ENCODE measurements at places on chromosomes 6 and 20.

- DNase-seq = no peak
These were observed 51.2 kb upstream of the TPD52L1 start for GRCh38 chr6:125102411-125102810.

GRCh38 chr6:63814459-63814858, 178.9 kb downstream of the PHF3 start:
- no peak for DNase-seq

GRCh38 chr20:56765172-56766073, 136.3 kb downstream of the TFAP2C start:
- DNase-seq = no peak

DNA sequence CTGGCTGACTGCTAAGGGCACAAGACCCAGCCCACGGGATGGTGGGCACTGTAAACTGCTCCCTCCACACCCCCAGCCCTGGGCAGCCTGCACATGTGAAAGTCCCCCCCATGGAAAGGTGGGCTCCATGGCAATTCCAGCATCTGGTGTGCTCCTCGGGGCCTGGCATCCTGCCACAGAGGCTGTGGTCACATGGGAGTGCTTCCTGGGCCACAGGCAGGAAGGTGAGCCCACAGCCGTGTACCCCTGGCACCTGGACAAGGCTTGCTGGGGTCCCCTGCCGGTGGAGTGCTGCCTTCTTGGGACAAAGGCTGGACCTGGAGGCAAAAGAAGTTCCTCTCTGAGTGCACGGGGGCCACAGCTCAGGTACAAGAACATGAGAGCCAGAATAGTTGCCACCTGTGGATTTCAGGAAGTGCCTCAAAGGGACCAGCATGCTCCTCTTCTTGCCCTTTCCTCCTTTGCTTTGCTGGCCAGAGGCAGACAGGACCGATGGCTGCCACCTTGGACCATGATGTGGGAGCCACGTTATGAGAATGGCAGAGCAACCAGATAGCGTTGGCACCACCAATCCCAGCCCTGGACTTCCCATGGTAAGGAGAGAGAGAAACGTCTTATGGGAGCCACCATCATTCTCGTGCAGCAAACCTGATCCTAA, 120.2 kb upstream of the MLN start:
- DNase-seq = no peak

- DNase-seq = no peak
These were observed 17.6 kb upstream of the CDKN1A start for GRCh38 chr6:36660771-36661471.

GRCh38 chr20:33793011-33793931, 17.9 kb upstream of the CHMP4B start:
- no peak for DNase-seq

GRCh38 chr6:36327919-36328236, 8.8 kb downstream of the BNIP5 start:
- no peak for DNase-seq

DNA sequence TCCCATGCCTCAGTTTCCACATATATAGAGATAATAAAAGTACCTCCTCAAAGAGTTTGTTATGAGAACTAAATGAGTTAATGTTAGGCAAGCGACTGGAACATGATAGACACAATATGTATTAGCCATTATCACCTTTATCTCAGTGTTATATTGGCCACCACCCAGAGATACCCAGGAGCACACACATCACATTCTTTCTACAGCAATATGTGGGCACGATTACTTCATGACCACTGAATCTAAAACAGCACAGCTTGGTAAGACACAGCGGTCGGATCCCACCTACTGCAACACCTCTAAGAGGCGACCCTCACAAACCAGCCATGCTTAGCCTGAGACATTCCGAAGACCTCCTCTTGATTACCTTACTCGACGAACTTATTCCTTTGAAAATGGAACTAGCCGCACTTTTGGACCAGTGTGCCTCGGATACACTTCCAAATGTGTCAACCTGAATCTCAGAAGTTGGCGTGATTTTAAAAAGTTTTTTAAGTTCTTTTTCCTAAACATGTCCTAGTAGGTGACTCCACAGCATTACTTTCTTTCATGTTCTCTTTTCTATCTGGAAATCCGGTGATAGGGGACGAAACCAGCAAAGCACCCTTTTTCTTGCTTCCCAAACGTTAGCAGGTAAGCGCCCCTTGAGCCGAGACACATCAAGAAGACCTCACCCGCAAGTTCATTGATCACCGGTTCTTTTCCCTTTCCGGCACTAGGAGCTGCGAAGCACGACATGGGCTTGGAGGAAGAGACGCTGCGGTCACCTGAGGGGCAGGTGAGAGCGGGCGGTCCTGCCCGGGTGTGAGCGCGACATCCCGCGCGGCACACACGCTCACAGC, 923 bp downstream of the GMDS start:
- no peak for DNase-seq

GRCh38 chr6:53869964-53870363, 75.2 kb downstream of the LRRC1 start:
- DNase-seq = no peak

DNA sequence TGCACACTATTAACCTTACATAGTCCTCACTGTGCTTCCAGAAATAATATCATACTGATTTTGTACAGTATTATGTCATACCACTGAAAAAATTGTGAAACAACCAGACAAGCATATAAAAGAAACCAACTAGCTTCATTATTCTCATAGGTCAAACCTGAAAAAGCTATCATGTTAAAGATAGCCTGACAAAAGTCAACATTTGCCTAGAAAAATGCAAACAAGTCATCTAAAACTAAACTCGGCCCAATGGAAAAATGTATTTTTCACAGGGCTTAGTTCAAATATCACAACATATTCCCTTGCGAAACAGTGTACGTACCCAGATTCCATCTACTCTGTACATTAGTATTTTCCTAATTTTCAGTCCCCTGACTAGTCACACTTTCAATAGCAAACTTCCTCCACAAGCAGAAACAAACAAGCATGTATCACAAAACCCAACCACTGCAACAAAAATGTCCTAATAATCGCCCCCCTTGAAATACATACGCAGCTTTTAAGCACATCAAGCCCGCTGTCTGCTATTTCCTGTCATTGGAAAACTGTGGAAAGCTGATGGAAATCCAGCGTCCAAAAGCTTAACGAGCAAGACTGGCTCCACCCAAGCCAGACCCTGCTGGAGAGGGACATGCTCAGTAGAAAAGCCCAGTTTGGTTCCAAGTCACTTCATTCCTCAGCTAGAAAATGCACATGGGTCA, 93.1 kb downstream of the EPB41L2 start:
- peak; percentile 32 for DNase-seq

- no peak for DNase-seq
These were observed 2.2 kb upstream of the EPB41L2 start for GRCh38 chr6:131065112-131065823.

- no peak for DNase-seq
These were observed 118.9 kb downstream of the ARMC2 start for GRCh38 chr6:108966855-108967755.

- DNase-seq = no peak
These were observed 45.7 kb downstream of the TAF4 start for GRCh38 chr20:62019881-62020492.

GRCh38 chr20:49870261-49870660, 45.1 kb downstream of the SPATA2 start:
- no peak for DNase-seq

DNA sequence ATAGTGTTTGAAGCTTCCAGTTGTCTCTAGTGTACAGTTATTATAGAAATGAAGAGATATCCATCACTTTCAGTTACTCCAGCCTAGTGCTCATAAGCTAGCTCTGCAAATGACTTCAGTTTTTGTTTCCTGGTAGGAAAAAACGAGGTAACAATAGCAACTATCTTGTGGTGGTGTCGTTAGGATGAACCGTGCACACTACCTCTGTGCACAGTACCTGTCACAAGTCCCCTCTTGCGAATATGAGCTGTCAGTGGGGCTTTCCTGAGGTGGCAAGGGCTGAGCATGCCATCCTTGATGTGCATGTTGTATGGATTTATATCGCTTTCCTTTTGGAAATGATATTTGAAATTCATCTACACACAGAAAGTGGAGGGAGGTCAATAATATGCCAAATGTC, 151.8 kb downstream of the ARID1B start:
- no peak for DNase-seq

DNA sequence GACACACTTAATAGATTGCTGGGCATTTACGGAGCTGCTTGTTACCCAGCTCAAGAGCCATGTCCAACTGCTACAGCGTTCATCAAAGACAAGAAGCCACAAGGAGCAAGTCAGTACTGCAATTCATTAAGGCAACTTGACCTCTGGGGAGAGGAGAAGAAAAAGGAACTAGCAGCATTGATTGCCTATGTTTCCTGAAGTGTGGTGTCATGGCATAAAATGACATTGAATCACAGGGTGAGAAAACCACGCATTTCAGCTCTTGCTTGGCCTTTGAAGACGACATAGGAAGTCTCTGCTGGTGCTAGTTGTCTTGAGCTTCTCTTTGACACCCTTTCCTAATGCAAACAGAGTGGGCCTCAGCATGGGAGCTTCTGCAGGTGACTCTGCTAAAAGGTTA, 139.1 kb downstream of the CDH26 start:
- DNase-seq = no peak

DNA sequence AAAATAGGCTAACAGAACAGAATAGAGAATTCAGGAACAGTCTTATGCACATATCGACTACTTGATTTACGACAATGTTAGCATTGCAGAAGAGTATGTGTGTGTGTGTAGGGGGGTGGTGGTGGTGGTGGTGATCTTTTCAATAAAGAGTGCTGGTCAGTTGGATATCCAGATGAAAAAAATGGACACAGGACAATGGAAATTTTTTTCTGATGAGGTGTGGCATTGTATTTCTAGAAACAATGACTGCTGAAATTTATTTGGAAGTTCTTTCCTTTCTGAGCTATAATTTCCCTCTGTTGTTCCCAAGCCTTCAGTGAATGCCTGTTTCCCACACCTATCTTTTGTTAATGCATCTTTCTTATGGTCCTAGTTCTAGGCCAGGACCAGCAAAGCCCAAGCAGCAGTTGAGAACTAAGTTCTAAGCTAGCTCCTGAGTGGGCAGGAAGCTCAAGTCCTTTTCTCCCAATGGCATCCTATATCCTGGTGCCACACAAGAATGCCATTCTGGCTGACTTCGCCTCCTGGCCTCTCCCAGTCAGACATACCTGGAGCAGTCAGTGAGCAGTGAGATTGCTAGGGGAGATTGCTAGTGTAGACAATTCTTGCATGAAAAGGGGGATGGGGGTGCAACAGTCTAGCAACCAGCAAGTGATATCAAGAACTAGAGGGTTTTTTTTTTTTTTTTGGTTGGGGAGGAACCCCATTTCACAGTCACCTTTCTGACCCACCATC, 1.2 kb upstream of the TOX2 start:
- DNase-seq = no peak

DNA sequence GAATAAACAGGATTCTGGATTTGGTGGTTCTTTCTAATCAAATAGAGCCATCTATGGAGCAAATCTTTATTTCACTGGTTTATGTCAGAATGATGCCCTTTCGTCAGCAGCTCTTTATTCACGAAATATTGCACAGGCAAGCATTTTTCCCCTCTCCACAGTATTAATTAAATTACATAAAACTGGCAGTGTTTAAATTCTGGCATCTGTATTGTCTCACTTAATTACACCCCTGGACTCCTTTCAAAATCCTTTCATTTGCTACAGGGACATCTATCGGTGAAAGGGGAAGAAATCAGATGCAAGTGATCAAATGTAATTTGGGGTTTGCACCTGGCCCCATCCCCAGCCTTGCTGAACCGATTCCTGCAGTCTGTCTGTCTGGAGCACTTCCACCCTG, 801.9 kb downstream of the QKI start:
- DNase-seq = no peak

GRCh38 chr6:100613656-100614055, 148.9 kb upstream of the SIM1 start:
- no peak for DNase-seq

- DNase-seq = no peak
These were observed 948 bp upstream of the DNAJC5 start for GRCh38 chr20:63893999-63894357.

GRCh38 chr20:7728338-7728737, 211.9 kb downstream of the HAO1 start:
- no peak for DNase-seq

GRCh38 chr6:146026873-146027272, 2.0 kb upstream of the GRM1 start:
- DNase-seq = no peak

DNA sequence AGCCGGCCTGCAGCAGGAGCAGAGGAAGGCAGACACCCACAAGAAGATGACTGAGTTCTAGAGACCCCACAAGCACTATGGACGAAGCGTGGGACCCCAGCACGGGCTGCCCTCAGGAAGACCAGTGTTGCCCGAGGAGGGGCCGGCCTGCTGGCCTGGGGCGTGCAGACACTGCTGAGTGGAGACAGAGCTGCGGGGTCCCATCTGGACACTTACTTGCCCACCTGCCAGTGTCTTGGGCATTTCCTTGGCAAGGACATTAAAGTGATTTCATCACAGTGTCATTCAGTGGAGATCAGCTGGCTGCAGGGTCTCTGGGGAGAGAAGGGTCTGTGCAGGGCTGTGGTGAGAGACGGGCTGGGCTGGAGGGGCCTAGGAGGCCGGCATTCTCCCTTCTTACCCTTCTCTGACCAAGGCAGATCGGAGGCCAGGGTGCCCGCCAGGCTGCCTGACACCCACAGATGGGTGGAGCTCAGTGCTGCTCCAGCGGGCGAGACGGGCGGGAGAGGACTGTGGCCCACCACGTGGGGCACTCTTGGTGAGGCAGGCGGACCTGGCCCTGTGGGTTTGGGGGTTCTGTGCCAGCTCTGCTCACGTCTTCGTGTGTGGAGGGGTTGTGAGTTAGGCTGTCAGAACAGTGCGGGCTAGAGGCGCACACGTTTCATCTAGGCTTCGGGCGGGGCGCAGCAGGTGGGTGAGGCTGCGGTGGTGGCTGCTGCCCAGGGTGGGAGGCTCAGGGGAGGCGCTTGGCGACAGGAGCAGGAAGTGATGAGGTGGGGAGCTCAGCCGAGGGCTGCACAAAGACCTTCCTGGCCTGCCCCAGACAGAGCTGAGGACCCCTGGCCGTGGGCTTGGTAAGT, at the start of gene LIME1:
LIME1 (plus strand) TSS at position 806 of the 860 bp plus-strand sequence. CDS start 886 bp downstream, outside the sequence.
- DNase-seq = no peak

GRCh38 chr6:47076422-47077344, 34.6 kb upstream of the ADGRF1 start:
- no peak for DNase-seq

DNA sequence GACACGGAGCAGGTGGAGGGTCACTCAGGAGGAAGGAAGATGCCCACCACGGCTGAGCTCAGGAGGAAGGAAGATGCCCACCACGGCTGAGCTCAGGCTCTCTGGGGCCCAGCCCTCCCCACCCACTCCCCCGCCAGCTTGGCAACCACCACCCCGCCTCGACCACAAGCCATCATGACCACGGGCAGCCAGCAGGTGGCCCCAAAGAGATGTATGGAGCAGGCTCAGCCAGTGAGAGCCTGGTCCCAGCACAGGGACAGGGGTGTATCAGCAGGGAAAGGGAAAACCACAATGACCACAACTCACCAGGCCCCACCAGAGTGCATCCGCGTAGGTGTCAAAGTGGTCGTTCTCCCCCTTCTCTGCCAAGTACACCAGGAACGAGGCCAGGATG, 30.4 kb downstream of the KCNQ2 start:
- DNase-seq = no peak
